ENCODE measurements at places on chromosomes 6 and 20.

DNA sequence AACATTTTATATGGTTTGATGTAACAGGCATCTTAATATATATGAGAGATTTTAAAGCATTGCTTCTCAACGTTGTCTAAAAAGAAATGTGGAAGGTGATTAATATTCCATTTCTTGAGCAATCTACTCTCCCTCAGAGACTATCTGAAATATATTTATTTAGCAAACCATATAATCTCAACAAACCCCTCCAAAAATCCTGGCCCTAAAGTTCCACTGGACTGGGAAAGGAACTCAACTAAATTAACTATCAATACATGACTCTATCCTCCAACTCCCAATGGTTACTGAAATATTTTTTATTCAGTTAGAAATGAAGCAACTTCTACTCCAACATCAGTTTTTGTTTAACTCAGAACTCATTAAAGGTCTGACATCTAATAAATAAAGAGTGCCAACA is 6.3 kb downstream of the TASP1 start:
- no peak for DNase-seq

DNA sequence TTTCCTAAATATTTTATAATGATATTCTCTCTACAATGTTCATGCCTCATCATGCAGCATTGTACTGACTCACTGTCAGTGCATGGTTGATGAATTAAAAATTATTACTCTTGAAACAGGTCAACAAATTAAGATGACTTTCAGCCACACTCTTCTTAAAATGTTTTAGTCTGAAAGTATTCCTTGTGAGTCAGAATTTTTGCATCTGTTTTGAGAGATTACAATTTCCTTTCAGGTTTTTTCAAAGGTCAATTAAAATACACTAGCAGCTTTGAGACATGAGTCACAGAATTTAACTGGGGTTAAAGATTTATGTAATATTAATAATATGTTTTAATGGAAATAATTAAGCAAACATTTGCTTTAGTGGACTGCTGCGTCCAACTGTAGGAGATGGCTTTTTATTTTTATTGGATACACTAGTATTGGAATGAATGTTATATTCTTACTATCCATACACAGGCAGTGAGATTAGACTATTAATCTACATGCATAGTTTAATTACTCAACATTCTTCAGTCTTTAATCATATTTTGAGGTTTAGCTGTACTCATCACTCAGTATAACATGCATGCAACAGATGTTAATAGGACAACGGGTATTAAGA is 9.7 kb downstream of the COL12A1 start:
- DNase-seq: peak; percentile 83

DNA sequence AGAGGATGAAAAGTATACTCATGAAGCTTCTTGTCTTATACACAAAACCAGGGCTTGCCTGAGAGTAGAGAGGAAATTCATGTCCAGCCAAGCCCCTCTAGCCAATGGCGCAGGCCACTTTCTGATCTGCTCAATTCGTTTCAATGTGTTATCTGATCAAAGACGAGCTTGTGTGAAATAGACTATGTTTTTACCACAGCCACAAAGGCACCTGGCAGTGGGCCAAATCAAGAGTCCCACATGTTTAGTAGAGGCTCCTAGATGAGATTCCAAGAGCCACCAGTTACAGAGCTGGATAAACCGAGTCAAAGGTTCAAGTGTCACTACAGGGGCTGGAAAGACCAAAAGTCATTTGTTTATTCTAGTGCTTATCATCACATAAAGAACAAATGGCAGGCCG is 34.9 kb downstream of the GPLD1 start:
- DNase-seq: no peak

DNA sequence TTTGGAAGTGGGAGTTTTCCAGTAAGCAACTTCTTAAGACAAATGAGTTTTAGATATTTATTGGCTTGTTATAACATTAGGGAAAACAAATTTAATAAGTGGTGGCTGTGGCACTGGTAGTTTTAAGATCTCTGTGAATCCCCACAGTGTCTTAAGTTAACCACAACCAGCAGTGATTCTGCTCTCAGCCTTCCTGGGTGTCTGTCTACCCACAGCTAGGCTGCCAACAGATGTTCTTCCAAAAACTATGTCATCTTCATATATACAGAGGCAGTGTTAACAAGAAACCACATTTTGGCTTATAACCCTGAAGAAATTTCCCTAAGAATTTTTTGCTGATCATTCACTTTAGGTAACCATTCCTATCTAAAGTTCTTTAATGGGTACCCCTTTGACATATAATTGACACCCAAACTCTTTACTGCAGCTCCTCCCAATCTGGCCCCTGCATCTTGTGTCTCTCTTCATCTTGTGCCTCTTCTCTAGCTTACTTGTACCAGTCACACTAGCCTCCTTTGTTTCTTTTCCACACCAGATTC is 52.7 kb downstream of the TOP1 start:
- DNase-seq: peak; percentile 37

- DNase-seq: no peak
Observed at GRCh38 chr20:19308146-19308545, 95.7 kb downstream of the SLC24A3 start.

- no peak for DNase-seq
Observed at GRCh38 chr6:168239044-168239773, 80.4 kb downstream of the DACT2 start.

GRCh38 chr20:34997131-34997561 is 41.5 kb downstream of the MYH7B start:
- DNase-seq: peak; percentile 13

- no peak for DNase-seq
Observed at GRCh38 chr20:59771506-59772372, 161.7 kb downstream of the SYCP2 start.

- peak; percentile 75 for DNase-seq
Observed at GRCh38 chr20:37276494-37277252, 12.8 kb upstream of the MANBAL start.

DNA sequence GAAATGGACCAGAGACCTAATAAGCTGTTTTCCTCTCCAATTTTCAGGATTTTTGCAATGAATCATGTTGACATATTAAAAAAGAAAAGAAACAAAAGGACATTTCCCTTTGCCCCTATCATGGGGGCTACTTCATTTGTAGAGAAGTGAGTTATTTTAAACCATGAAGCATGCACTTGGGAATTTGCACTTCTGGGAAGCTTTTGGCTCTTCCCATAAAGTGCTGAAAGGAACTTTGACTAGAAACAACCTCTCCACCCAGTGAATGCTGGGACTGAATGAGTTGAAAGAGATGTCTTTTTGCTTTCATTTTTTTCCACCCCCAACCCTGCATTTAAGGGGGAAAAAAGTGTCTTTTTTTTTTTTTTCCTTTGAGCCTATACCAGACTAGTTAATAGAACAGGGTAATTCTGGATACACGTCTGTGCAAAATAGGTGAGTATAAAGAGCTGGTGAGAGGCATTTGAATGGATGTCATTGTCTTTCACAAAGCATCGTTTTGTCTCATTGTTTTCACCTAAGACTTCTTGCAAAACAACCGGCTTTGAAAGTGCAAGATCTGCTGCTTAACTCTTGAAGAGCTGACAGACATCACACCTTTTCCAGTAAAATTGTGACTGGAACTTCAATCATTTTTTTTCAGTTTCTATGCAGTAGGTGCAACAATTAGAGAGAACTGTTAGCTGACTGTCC is 138.7 kb upstream of the BACH2 start:
- no peak for DNase-seq

- no peak for DNase-seq
Observed at GRCh38 chr6:150877928-150878327, 12.4 kb downstream of the MTHFD1L start.

DNA sequence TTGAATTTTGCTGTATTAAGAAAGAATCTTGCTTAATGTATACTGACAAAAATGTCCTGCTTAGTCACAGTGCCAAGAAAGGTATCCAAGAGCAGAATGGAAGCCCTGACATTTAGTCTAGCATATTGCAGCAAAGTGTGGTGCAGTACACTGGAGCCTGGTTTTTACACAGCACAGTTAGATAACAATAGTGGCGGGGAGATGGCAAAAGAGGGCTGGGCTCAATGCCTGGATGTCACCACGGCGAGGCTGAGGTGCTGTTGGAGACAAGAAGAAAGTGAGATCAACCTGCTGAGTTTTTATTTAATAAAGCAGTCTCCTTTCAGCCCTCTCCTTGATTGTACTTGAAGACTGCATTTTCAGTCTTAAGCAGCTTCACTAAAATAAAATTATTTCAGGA is 426.0 kb downstream of the LMBRD1 start:
- no peak for DNase-seq

DNA sequence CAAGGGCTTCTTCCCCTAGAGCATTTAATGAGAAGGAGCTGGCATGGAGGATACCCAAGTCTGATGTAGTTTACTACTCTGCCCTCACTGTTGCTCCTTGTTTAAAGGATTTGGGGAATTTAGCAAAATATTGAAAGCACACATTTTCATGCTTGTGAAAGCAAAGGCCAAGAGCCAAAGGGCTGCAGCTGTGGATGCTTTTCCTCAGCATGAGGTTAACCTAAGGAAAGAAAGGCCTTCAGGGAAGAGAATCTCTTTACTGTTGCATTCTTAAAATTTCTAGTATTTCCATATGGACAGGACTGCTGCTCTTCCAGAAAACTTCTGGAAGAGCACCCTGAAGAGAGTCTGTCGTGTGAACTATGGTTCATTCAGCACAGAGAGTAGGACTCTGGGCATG is 45.9 kb upstream of the SASH1 start:
- DNase-seq: peak; percentile 36

DNA sequence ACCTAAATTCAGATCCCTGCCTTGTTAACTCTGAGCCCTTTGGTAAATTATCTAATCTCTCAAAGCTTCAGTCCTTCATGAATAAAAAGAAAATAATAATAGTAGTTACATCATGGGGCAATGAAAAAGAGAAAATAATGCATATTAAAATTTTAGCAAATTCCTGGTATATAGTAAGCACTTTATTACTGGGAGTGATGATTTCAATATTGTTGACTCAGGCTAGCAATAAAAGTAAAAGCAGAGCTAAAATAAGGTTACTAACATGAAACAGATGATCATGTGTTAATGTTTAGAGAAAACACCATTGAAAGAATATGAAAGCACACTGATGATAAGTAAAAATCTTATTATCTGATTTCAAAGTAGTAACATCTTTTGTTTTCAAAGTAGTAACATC is 13.6 kb downstream of the GINS1 start:
- no peak for DNase-seq

DNA sequence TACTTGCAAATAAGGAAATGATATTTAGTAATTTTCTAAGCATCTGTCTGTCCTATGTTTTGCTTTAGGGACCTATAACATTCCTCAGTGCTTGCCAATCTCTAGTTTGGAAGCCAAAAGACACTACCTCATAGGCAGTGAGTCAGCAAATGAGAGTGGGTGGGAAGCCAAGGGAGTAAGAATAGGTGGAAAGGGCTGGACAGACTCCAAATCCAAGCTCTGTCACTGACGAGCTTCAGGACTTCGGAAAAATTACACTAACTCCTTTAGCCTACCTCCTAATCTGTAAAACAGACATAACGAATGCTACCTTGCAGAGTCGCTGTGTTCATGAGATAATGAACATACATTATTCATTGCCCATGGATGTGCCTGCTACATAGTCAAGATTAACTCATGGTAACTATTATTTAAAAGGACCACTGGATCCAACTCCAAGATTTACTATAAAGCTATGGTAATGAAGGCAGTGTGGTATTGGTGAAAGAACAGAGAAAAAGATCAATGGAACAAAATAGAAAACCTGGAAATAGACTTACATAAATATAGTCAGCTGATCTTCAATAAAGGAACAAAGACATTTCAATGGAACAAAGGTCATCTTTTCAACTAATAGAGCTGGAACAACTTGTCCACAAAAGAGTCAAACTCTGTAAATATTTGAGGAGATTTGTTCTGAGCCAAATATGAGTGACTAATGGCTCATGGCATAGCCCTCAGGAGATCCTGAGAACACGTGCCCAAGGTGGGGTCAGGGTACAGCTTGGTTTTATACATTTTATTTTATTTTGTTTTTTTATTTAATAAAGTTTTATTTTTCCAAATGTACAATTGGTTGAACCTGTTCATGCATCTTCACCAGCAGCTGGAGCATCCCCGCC is 64.1 kb downstream of the FAM50B start:
- DNase-seq: peak; percentile 99

GRCh38 chr20:41654884-41655283 is 36.7 kb upstream of the CHD6 start:
- DNase-seq: peak; percentile 22

- DNase-seq: peak; percentile 69
Observed at GRCh38 chr6:134520181-134521115, 202.5 kb upstream of the SGK1 start.

- DNase-seq: no peak
Observed at GRCh38 chr6:158548418-158549161, 11.3 kb upstream of the TMEM181 start.

- no peak for DNase-seq
Observed at GRCh38 chr6:5705252-5705651, 301.5 kb downstream of the NRN1 start.

DNA sequence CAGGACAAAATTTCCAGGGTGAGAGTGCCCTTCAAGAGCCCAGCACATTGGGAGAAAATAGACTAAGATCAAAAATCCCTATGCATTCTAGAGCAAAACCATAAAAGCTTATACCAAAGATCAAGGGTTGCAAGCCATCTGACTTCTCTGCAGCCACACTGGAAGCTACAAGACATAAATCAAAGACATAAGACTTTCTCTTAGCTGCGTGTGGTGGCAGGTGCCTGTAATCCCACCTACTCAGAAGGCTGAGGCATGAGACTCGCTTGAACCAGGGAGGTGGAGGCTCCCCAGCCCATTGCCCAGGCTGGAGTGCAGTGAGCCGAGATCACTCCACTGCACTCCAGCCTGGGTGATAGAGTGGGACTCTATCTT is 91.9 kb upstream of the NXT1 start:
- DNase-seq: no peak

DNA sequence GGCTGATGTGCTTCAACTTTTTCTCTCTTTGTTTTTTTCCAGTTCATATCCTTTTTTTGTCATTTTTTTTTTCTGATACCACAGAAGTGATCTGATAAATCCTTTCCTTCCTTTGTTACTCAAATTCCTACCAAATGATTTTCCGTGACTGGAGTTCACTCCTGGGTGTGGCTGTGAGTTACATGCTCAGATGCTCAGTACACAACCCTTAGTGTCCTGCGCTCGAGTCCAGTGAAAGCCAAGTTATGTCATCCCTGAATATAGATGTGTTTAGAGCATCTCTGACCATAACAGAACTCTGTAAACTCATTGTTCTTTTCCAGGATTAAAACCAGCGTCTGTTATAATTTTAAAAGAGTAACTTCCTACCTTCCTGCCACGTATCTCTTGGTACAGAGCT is 147.2 kb upstream of the AKAP12 start:
- no peak for DNase-seq

GRCh38 chr6:21447987-21448386 is 145.6 kb upstream of the SOX4 start:
- DNase-seq: no peak

- no peak for DNase-seq
Observed at GRCh38 chr20:49636447-49636846, 68.5 kb upstream of the PTGIS start.

DNA sequence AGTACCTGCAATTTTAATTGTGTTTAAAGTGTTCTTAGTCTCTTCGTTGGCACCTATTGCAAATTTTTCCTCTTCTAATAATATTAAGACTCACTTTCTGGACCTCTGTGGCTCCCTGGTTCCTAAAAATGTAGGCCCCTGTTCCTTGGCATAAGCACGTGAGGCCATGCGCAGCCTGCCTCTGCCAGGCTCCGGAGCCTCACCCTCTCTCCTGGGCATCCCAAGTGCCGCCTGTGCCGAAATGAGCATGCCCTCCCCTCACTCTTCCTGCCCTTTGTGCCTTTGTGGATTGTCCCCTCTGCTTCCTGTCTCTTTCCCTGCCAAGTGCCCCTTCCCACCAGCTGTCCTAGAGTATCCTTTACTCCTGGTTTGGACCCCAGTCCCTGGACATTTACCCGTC is 246.1 kb downstream of the TMEM242 start:
- DNase-seq: no peak

- peak; percentile 15 for DNase-seq
Observed at GRCh38 chr6:110232450-110232849, 52.2 kb downstream of the CDC40 start.

All from fibroblast of upper back skin (primary cell).